NCI-H1930 (cell line): ENCODE measurements at places on chromosomes 2 and 18.

DNA sequence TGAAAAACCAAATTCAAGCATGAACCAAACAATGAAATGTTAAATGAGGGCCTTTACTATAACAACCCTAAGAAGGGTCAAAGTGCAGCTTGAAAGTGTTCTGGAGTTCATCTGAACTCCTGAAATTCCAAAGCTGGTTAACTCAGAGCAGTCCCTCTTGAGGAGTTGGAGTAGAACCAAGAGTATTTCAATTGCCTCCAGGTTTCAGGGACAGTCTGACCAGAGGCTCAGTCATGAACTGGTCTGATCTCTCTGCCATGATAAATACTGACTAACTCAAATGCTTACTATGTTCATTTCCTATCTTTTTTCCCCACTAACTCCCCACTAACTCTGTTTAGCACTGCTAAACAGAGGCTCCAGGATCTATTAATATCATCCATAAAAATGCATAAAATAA is 2.7 kb downstream of the STARD7 start:
- DNase-seq = no peak

- DNase-seq = no peak
Observed at GRCh38 chr2:84846041-84846663, 34.7 kb downstream of the TRABD2A start.

GRCh38 chr2:238104226-238104690 is 4.1 kb downstream of the ESPNL start:
- DNase-seq = no peak

- DNase-seq = no peak
Observed at GRCh38 chr2:59756150-59756549, 797.3 kb downstream of the BCL11A start.

GRCh38 chr2:151928380-151928779 is 100.2 kb upstream of the ARL5A start:
- DNase-seq = no peak

GRCh38 chr2:141930803-141931202 is 200.0 kb downstream of the LRP1B start:
- no peak for DNase-seq

GRCh38 chr2:143700865-143701264 is 571.6 kb downstream of the ARHGAP15 start:
- DNase-seq = no peak

DNA sequence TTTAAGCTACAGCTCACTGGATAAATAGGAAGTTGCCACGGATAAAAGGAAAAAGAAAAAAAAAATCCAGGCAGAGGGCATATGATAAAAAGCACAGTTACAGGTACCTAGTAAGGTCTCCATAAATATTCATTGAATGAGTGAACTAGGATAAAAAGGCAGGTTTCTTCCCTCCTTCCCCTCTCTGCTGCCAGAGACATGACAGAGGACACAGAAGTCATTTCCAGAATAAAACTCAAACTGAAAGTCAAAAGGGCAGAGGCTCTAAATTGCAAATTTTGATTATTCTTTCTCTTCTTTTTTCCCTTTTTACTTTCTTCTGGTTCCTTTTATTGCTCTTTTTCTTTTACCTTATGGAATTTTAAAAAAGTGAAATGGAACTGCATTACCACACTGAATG is 7.7 kb downstream of the CD302 start:
- no peak for DNase-seq

DNA sequence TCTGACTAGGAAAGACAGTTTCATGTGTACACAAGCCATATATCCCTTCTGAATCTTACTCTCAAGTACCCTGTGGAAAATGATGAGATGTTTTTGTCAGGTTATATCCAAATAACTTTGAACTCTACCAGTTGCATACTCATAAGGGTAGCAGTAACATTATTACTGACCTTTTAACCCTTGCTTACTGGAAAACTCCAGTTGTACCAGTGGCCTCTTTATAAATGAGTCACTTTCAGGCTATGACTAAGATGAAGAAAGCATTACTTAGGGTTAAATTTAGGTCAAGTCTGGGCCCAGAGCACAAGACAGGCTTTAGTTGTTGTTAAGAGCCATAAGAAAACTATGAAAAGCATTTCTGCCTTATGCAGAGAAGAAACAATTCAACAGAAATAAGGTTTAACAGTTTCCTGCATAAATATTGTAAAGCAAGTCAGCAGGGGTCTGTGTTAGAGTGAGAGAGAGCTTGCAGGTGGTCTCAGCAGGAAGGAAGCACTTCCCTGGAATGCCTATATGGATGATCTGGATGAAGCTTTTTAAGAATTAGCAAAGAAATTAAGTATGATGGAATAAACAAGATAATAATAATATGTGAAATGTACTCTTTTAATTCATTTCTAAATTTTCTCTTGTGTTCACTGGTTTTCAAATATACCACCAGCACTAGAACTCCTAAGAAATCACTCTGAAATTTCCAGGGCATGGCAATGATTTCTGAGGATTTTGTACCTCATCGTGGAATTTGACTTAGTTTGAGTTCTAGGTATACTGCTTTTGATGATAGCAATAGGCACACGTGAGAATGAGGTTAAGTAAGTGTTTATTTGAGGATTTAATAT is 126.6 kb downstream of the UBE2E3 start:
- DNase-seq = no peak

DNA sequence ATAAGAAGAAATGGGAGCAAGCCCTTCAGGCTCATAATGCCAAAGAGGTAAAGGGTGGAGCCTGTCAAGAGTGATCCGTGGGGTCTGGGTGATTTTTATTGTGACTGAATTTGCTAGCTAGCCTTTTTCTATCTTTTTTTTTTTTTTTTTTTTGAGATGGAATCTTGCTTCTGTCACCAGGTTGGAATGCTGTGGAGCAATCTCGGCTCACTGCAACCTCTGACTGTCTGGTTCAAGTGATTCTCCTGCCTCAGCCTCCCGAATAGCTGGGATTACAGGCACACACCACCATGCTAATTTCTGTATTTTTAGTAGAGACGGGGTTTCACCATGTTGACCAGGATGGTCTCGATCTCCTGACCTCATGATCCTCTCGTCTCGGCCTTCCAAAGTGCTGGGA is 29.1 kb downstream of the DRC1 start:
- DNase-seq = no peak

DNA sequence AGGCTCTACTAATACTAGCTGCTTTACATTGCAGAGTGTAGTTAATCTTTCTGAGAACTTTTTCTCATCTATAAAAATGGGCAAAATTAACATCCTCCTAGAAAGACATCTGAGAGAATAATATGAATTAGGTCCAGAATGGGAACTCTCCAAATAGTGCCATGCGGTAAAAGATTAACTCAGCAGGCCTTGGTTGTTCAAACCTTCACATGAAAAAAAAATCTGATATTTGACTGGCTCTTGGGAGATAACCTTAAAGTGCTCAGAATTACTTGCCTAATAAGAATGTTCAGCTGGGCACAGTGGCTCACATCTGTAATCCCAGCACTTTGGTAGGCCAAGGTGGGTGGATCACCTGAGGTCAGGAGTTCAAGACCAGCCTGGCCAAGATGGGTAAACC is 5.5 kb upstream of the CXXC1 start:
- no peak for DNase-seq

DNA sequence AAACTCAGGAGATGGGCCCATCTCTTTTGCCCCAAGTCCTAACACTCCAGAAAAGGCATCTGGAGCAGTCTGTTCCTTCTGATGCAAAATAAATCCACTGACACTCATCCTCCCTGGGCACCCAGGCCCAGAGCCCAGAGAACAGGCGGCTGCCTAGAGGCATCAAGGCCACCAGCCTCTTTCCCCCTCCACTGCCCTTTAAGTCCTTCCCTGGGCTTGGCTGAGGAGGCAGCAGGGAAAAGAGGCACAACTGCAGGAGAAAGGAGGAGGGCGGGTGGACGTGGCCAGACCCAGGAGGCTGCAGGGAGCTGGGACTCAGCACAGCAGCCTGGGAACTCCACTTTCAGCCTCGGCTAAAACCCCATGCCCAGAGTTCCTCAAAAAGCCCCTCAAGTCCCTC is 99.7 kb upstream of the ID2 start:
- no peak for DNase-seq

- DNase-seq = no peak
Observed at GRCh38 chr2:100000915-100001707, 141.3 kb downstream of the AFF3 start.

- no peak for DNase-seq
Observed at GRCh38 chr2:200585730-200586643, at the start of gene AOX1. Gene AOX1, plus strand, starts transcription at chr2:200586014. Its CDS starts 95 bp downstream, at chr2:200586109.

DNA sequence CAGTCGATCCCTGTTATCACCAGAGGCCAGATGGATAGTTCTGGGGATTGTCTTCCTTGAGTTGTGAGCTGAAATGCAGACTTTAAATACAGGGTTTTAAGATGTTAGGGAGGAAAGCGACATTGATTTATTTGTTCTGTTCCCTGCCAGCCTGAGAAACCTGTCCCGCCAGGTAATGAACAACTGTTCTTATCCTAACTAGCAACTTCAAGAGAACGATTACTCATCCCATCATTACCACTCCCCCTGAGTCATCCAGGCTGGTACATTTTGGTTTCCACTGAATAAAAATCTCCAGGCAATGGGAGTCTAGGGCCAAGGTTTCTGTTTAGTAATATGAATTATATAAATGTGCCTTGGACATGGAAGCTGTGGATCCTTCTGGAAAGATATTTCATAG is 131.2 kb downstream of the LYPD6B start:
- DNase-seq = no peak

DNA sequence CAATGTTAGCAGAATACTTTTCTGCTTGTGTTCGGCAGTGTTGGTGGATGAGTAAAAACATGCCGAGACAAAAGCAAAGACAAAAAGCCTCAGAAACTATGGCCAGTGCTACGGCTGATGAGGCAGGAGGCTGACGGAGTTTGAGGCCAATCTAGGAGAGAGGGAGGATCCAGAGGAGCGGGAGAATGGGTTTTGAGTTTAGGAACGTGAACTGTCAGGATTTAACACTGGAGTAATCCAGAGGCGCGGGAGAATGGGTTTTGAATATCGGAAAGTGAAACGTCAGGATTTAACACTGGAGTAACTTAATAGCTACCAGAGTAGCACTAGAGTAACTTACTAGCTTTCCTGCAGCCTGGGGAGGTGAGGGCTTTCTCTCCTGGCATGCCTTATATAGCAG is 37.4 kb downstream of the LYPD6B start:
- DNase-seq = no peak

GRCh38 chr2:143526498-143526897 is 397.3 kb downstream of the ARHGAP15 start:
- no peak for DNase-seq

DNA sequence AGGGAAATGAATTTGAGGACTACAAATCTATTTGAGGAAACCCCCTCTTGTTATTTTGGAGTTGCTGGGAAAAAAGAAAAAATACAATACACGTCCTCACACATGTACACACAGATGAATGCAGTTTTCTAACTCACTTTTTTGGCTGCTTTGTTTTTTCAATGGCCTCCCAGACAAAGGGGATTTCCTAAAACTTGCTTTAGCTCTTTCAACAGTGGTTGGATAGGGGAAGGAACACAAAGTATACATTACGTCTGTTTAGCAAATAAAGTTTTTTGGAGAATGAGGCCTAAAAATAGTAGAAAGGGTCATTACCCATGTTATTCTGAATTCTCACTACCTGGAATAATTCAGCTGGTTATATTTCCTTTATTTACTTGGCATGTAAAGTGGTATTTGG is 125.3 kb upstream of the ITGB6 start:
- DNase-seq = no peak

GRCh38 chr2:9219027-9219445 is 12.4 kb downstream of the ASAP2 start:
- no peak for DNase-seq

DNA sequence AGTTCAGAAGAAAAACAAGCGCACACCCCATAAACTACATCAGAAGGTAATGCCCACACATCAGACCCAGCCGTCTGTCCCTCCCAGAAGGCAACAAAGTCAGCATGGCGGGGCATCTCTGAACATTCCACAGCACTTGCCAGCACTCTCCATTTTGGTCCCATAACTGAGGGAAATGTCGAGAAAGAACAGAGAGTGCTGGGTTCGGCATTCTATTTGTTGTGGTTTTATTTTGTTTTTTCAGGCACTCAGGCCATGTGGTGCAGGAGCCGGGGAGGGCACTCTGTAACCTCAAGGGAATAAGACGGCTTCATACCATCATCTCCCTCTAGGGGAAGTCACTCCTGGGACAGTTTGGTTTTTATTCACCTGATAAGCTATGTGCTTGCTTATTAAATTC is 156.0 kb downstream of the SEPTIN10 start:
- DNase-seq = no peak

GRCh38 chr2:25684577-25685473 is 11.4 kb upstream of the DTNB start:
- no peak for DNase-seq

GRCh38 chr2:41832218-41832617 is 215.6 kb upstream of the PKDCC start:
- DNase-seq = no peak

GRCh38 chr2:149365931-149366583 is 35.7 kb downstream of the LYPD6 start:
- no peak for DNase-seq

GRCh38 chr2:67388680-67389079 is 8.5 kb upstream of the ETAA1 start:
- no peak for DNase-seq

DNA sequence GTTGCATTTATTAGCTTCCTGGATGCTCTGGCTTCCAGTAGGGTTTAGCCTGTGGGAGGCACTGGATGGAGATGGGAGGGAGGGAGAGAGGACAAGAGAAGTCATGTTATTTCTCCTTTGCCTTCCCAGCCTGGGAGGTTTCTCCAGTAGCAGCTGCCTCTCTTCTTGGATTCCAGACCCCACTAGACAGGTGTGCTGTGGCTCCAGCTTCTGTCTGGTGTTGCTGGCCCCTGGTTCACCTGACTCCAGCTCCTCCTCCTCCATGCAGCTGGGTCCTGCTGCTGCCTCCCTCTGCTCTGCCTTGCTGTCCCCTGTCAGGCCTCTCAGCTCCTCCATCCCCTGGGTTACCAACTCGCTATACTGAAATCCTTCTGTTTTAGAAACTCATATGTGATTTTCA is 188.9 kb upstream of the TNP1 start:
- DNase-seq = no peak

GRCh38 chr2:204628926-204629712 is 83.8 kb downstream of the PARD3B start:
- DNase-seq = no peak

DNA sequence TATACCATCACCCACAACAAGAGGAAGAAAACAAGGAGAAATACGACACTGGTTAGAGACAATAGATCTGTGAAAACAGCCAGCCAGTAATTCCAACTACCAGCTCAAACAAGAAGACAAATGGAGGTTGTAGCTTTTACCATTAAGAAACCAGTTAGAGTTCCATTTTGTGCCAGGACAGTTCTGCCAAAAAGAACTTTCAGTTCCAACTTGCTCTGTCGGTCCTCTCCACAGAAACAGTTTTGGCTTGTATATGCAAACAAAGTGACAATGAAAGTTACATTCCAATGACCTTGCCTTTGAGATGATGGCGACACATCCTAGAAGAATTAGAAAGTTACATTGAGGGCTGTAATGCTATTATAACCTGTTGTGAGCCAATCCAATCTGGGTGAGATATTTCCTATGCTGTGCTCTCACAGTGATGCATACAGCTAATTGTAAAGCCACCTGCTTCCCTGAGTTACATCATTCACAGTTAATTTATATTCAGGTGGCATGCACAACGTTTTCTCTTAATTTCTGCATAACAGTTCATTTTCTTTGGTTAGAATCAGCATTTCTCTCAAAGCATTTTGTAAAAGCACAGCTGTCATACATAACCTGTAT is 1378.4 kb upstream of the PIK3C3 start:
- no peak for DNase-seq

- no peak for DNase-seq
Observed at GRCh38 chr2:37315364-37315763, 9.3 kb downstream of the PRKD3 start.

GRCh38 chr2:28407976-28408690 is 15.5 kb downstream of the FOSL2 start:
- DNase-seq = no peak
